ENCODE measurements at places on chromosomes 4 and X. TPM values are rescaled to one million over a fixed set of nuclear protein-coding genes. Genes with fewer than 3 reads are reported as not detected.

DNA sequence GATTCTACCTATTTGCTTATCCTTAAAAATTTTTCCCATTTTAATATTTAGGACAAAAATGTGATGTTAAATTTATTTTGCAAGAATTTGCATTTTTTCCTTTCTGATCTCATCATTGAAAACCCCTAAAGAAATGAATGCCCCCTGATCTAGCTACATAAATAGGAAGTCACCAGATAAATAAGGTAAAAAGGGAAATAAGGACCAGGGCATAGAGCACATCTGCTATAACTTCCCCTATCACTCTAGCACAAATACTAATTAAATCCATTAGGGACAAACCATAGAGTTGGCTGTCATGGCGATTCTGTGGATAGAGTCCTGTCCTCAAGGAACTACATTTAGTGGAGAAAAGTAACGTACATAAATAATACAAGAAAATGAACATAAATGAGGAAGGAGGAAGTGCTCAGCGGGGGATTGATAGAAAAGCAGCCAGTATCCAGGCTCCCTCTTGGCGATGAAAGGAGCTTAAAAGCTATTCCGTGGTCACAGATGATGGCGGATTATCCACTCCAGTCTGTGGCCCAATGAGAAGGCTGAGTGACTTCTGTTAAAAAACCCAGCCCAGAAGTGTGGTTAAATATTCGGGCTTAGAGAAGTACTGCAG, 76.9 kb upstream of the RPL34 start:
- no peak for DNase-seq

DNA sequence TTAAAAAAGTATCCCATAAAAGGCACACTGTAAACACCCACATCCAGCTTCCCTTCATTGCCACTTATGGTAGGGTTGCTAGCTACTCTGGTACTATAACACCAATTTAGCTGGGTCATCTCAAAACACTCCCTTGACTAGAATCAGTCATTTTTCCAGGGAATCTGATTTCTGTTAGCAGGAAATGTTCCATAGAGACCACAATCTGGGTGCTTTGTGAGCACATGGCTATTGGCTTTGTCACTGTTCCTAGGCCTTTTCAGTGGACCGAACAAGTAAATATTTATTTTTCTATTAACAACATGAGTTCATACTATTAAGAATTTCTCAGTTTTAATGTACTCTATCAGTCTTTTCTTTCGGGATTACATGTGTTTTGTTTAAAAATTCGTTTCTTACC, 404.7 kb upstream of the GNPDA2 start:
- no peak for DNase-seq

- DNase-seq = no peak
These were observed 229.8 kb upstream of the NDST4 start for GRCh38 chr4:115343171-115343570.

TEX13C gene
- not detected for total RNA-seq

MGARP gene
- 0.61 TPM for total RNA-seq

GCNA gene
- total RNA-seq = 5.6 TPM

All from T-cell (primary cell).